ENCODE measurements at places on chromosomes 2 and 18. TPM values are rescaled to one million over a fixed set of nuclear protein-coding genes. Genes with fewer than 3 reads are reported as not detected.
A peak's percentile ranks its signal among the peaks of the same experiment; 100 is the strongest.

Gene KRTCAP3
- not detected for total RNA-seq

GRCh38 chr2:86078774-86079545 lies 26.7 kb downstream of the POLR1A start:
- DNase-seq = peak; percentile 39

DNA sequence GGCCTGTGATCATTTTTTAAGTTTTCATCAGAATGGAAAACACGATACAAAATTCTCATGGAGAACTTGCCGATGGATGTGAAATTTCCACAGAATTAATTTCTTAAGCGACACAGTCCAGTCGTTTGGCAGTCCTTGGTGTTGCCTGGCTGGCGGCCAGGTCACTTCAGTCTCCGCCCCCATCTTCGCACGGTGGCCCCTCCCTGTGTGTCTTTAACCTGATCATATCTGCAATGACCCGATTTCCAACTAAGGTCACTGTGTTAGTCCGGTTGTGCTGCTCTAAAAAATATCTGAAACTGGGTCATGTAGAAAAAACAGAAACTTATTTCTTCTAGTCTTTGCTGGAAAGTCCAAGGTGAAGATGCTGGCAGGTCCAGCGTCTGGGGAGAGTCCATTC lies 44.5 kb upstream of the COPS8 start:
- DNase-seq = no peak

Gene SYT4
- total RNA-seq = not detected

Gene CHN1
- total RNA-seq = 52.7 TPM

DNA sequence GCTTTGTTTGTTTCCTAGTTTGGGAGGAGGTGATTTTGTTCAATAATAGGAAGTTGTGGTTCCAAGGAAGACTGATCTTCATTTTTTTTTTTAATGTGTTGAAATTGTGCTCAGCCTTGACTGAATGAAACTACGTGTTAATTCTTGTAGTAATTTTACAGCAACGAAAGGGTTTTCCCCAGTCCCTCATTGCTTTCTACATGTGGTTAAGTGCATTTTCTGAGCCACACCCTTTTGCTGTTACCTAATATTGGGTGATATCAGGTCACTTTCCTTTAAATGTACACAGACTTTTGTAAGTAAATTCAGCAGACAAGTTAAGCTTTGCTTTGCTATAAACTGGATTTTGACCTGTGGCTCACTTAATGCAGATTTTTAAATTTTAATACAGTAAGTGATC lies 73.6 kb downstream of the OTX1 start:
- DNase-seq = no peak

Gene STEAP3
- 1.4 TPM for total RNA-seq

DNA sequence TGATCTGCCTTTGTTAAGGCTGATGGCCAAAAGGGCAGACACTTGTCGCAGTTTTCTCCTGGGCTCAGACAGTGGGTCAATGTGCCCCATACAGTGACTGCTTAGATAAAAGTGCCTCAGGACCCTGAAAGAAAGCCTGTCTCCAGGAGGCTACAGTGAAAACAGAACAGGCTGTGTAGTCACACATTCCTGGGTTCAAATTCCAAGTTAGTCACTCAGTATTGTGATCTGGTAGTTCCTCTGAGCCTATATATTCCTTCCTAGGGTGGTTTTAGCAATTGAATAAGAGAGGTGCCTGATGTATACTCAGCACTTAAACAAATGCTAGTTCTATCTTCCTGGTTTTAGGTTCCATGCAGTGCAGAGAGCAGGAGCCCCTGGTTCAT lies 54.4 kb downstream of the RPL37A start:
- no peak for DNase-seq

DNA sequence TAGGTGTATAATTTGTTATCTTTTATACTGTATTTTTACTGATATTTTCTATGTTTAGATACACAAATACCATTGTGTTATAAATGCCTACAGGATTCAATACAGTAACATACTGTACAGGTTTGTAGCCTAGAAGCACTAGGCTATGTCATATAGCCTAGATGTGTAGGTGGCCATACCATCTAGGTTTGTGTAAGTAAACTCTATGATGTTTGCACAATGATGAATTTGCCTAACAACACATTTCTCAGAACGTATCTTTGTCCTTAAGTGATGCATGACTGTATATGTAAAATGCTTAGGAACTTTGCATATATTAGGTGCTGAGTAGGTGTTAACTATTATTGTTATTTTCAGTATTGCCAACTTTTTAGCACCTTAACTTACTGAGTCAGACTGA lies 17.3 kb downstream of the UNC80 start:
- no peak for DNase-seq

Gene HOXD13
- not detected for total RNA-seq

- DNase-seq = no peak
Observed at GRCh38 chr18:35028536-35028935, 12.7 kb upstream of the MAPRE2 start.

Gene PRSS56
- not detected for total RNA-seq

Gene EPB41L5
- 16.5 TPM for total RNA-seq

- DNase-seq = no peak
Observed at GRCh38 chr2:238164906-238165287, 6.1 kb downstream of the ERFE start.

Gene TRABD2A
- total RNA-seq = 0.34 TPM

DNA sequence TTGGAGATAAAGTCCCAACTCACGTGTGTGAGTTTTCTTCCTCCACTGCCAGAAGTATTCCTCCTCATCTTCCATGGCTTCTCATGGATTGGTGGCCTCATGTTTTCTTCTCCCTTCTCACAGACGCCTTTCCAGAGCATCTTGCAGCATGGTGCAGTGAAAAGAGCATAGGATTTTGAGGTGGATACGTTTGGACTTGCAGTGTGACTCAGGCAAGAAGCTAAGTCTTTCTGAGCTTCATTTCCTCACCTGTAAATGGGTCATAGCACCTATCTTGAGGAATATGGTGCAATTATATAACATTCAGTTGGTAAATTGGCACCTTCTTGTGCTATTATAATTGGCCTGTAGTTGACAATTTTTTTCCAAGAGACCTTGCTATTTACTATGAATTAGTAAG lies 247.6 kb downstream of the RDH14 start:
- DNase-seq = no peak

Data from Caki2 (cell line).